Activated CD4-positive, CD25-positive, alpha-beta regulatory T cell (primary cell): ENCODE measurements at places on chromosomes 6 and 20.
A peak's percentile ranks its signal among the peaks of the same experiment; 100 is the strongest.

DNA sequence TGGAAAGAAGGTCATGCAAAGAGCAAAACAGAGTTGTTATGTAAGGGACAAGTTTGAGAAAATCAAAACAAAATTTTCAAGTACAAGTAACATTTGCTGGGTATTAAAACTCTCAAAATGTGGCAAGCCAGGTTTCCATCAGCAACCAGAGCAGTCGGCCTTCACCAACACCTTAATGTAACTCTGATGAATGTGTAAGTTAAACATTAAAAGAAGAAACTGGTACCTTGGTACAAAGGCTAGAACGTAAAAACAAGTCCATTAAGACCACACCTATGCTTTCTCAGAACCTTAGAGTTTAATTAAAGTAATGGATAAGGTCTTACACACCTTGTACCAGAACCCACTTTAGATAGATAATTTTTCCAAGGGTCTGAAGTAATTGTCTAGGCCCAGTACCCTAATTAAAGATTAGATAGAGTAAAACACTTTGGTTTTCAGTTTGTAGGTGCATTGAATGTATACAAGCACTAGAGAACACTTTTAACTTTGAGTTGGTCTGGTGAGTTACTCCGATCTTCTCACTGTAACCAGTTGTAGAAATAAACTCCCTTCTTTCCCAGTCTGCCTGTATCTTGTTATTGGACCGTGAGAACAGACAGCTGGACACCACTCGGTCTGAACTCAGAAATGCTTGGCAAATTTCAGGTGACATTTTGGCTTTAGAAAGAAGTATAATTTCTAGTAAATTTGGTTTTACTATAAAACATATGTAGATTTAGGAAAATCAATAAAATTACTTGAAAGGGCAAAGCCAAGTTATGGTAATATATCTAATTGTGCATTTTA lies 319.4 kb downstream of the HTR1B start:
- no peak for DNase-seq

GRCh38 chr6:44254191-44255104 lies 2.9 kb downstream of the SLC35B2 start:
- DNase-seq, result no peak

GRCh38 chr6:143745166-143746133 lies 67.7 kb downstream of the PHACTR2 start:
- DNase-seq, result no peak

- DNase-seq, result no peak
Observed at GRCh38 chr6:162179196-162179951, 548.2 kb downstream of the PRKN start.

- DNase-seq, result no peak
Observed at GRCh38 chr6:141248021-141248799, 884.5 kb upstream of the GJE1 start.

GRCh38 chr20:2687514-2687913 lies 5.1 kb upstream of the EBF4 start:
- DNase-seq, result no peak

DNA sequence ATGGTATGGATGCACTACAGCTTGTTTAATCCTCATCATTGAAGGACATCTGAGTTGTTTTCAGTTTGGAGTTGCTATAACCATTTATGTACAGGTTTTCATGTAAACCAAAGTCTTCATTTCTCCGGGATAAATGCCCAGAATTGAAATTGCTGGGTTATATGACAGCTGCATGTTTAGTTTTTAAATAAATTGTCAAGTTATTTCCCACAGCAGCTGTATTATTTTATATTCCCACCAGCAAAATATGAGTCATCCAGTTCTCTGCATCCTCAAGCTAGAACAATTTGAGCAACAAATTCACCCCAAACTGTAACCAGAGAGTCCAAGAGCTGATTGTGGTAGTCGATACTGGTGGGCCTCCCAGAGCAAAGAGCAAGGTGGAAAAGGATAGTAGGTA lies 161.0 kb upstream of the PRND start:
- no peak for DNase-seq

DNA sequence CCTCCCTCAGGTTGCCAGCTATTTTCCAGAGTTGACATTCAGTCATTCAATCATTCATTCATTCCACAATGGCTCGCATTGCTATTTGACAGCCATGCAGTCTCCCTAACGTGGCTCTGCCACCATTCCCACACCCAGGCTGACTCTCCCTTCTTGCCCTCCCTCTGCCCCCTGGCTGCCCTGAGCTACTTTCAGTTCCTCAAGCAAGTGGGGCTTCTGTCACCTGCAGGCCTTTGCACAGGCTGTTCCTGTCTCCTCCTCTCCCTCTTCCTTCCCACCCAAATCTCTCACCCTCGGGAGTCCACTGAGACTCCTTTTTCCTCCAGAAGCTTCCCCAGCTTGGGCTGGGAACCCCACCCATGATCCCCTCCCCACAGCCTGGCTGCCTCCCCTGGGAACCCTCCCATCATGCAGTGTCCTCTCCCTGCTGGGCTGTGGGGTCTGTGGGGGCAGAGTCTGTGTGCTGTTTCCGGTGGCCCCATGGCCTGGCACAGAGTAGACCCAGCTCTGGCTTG lies 2.6 kb downstream of the PACSIN1 start:
- DNase-seq, result no peak

DNA sequence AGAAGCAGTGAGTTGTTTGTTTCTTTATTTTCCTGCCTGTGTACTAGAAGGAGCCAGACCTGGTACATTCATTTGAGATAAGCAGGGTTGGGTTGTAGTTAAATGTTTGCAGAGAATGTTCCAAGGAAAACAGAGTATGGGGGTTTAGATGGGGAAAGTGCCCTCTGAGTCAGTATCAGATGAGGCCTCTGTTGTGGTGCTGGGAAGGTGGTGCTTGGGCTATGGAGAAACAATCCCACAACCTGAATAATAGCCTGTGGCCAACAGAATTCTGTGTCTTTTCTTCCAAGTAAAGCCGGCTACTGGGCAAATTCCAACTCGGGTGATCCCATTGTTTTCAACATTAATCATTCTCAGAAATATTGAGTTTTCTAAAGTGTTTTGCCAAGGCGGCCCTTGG lies 109.3 kb downstream of the RNF144B start:
- no peak for DNase-seq

GRCh38 chr20:14012671-14013070 lies 17.4 kb downstream of the MACROD2 start:
- DNase-seq, result no peak

DNA sequence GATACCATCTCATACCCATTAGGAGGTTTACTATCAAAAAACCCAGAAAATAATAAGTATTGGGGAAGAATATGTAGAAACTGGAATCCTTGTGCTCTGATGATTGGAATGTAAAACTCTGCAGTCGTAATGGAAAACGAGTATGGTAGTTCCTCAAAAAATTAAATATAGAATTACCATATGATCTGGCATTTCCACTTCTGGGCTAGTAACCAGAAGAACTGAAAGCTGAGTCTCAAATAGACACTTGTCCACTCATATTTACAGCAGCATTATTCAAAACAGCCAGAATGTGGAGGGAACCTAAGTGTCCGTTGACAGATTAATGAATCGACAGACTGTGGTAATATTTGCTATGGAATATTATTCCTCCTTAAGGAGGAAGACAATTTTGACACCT lies 44.3 kb downstream of the FOXC1 start:
- no peak for DNase-seq

GRCh38 chr6:11785415-11785773 lies 6.8 kb upstream of the ADTRP start:
- DNase-seq, result no peak

DNA sequence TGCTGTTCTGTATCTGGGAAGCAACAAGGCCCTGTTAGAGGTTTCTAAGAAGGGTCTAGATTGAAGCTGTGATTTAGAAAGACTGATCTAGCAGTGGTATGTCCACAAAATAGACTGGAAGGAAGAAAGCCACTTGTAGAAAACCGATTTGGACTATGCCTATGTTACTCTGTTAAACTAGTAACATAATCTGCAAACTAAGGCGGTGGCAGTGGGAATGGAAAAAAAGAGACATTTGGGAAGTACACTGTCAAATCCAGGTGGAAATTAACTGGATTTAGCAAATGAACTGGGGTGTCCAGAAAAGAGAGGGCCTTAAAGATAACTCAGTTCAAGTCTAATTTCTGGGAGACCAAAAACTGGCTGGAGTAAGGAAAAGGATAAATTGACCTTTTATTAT lies 11.6 kb downstream of the ILRUN start:
- DNase-seq, result no peak

GRCh38 chr20:61804752-61805295 lies 260.9 kb downstream of the TAF4 start:
- DNase-seq, result no peak

DNA sequence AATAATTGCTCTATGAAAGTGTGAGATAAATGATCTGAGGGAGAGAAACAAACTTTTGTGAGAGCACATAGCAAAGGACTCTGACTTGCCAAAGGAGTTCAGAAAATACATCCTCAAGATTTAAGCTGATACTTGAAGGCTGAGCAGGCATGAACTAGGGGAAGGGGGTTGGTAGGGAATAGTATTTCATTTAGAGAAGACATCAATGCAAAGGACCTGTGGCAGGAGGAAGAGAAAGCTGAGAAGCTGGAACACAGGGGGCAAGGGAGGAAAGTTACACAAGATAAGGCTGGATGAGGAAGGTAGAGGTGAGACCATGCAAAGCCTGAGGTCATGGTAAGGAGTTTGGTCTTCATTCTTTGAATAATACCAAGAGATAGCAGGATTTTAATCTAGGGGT lies 50.6 kb downstream of the NCOA6 start:
- DNase-seq, result no peak

DNA sequence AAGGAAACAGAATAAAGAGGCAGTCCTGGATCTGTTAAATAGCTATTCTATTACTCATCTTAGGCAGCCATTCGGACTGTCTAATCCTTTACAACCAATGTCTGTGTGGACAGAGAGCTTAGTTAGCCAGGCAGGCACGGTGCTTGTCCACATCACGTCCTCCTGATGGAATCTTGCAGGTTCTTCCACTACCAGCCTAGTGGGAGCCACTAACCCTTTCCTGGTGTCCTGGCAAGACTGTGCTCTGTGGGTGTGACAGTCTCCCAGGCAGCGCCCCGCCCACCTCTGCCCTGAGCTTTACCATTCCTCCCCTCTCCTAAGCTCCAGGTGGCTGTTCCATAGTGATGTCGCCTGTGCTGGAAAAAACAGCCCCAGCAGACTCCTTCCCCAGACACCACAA lies 78.3 kb upstream of the CLDN20 start:
- no peak for DNase-seq

DNA sequence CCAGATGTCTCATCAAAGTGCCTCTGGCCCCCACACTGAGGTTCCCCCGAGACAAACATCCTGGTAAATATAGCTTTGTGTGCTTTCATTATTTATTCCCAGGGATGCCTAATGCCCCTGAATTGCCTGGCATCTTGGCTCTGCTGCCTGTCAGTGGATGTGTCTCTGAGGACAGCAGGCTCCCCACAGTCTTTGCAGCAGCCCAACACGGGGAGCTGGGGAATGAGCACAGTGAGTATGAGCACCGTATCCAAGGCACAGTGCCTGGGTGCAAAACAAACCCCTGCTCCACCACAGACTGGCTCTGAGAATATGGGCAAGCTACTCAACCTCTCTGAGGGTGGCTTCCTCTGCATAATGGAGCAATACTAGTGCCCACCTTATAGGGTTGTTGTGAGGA lies 165.9 kb downstream of the PTPRT start:
- no peak for DNase-seq

DNA sequence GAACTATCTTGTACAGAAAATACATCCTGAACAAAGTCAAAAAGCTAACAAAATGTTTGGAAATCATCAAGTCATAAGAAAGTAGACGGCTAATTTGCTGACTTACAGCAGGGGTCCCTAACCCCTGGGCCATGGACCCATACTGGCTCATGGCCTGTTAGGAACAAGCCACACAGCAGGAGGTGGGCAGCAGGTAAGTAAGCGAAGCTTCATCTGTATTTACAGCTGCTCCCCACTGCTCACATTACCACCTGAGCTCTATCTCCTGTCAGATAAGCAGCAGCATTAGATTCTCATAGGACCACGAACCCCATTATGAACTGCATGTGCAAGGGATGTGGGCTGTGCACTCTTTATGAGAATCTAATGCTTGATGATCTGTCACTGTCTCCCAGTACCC lies 115.5 kb downstream of the CDK19 start:
- DNase-seq, result no peak

- peak; percentile 19 for DNase-seq
Observed at GRCh38 chr6:133951881-133952814, 876 bp upstream of the TBPL1 start.

DNA sequence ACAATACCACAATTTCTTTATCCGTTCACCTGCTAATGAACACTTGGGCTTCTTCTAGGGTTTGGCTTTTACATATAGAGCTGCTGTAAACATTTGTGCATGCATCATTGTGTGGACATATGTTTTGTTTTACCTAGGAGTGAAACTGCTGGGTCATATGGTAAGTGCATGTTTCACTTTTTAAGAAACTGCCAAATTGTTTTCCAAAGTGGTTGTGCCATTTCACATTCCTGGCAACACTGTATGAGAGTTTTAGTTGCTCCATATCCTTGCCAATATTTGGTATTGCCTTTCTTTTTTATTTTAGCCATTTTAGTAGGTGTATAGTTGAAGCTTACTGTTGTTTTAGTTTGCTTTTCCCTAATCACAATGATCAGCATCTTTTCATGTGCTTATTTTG lies 14.1 kb upstream of the RPN2 start:
- no peak for DNase-seq

DNA sequence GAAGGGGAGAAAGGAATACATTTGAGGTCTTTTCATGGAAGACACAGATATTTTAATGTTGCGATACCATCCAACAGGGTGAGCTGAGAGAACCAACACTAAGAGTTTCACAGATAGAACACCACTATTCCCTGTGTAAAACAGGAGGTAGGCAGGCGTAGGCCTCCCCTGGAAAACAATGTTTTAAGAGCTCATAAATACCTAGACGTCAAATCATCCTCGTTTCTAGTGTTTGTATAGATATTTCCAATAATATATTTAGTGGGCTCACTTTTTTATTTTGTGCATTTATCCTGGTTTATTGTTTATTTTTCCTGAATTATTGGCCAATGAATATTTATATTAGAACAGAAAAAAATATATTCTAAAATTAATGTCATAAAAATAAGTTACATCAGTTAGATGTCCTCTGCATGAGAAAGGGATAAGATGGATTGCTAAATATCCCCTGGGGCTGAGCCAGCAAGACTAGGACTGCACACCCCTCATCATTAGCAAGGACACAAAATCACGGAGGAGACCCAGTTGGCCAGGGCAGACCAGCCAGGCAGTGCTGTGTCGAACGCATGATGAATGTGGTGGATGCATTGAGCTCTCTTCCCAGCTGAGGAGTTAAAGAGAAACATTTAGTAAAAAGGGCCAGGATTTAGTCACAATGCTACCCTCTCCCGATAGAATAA lies 380.5 kb downstream of the C6orf118 start:
- no peak for DNase-seq

GRCh38 chr6:156557251-156557910 lies 219.8 kb upstream of the ARID1B start:
- no peak for DNase-seq

- no peak for DNase-seq
Observed at GRCh38 chr20:38645351-38645750, 43.7 kb downstream of the ARHGAP40 start.

GRCh38 chr6:126516411-126516810 lies 176.5 kb downstream of the CENPW start:
- DNase-seq, result no peak

GRCh38 chr6:147209762-147210449 lies 5.7 kb downstream of the STXBP5 start:
- no peak for DNase-seq

GRCh38 chr6:114998492-114998891 lies 655.7 kb upstream of the HS3ST5 start:
- no peak for DNase-seq
